ENCODE measurements at places on chromosomes 7 and 10.
A peak's percentile ranks its signal among the peaks of the same experiment; 100 is the strongest.

- no peak for DNase-seq
Measured at GRCh38 chr10:83108565-83109333, 1030.6 kb upstream of the GHITM start.

- DNase-seq: no peak
Measured at GRCh38 chr10:18162021-18162627, 21.9 kb downstream of the CACNB2 start.

DNA sequence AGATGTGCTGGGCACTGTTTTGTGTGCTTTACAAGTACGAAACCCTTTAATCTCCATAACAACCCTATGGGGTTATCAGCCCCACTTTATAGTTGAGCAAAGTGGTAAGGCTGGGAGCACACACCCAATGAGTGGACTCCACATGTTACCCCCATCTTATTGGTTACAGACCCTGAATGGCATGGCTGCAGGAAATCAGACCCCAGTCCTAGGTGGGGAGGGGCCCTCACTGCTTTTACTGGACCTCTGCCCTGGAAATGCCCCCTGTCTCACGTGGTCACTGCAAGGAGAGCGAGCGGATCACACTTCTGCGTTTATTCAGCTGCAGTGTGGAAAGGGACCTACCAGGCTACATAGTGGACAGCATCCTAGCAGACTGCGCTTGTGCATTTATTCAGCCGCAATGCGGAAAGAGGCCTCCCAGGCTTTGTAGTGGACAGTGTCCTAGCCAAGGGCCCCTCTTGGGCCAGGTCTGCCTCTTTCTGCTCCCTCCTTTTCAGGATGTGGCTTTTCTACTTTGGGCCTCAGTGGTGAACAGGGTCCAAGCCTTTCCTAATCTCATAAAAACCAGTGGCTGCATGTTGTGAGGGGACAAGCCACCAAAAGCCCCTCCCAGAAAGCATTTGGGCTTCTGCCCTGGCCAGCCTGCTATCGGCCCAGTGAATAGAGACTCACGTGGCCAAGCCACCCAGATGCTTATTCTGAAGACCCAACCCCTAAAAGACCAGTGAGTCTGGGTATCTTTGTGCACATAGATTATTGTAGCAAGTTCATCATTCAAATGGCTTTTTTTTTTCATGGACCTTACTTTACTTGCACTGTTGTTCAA is 405.7 kb upstream of the RNF32 start:
- DNase-seq: no peak

GRCh38 chr7:100367676-100368613 is 5.3 kb upstream of the PILRA start:
- no peak for DNase-seq

DNA sequence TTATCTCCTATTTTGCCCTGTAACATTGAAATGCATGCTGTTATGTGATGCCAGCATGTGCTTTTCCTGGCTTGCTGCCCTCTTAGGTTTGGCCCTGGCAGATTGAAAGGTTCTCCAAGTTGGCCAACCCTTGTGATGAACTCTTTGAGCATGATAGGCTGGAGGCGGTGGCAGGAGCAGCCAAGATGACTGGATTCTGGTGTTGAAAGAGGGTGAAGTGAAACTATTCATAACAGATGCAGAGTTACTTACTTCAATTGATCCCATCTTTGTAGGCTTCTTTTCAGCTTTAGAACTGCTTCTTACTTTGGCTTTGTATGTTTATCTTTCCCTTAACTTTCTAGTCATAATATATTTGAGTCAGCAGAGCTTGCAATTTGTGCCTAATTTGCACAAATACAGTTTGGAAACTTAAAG is 57.6 kb downstream of the BICC1 start:
- no peak for DNase-seq

- no peak for DNase-seq
Measured at GRCh38 chr10:88676283-88677060, 12.2 kb downstream of the LIPF start.

DNA sequence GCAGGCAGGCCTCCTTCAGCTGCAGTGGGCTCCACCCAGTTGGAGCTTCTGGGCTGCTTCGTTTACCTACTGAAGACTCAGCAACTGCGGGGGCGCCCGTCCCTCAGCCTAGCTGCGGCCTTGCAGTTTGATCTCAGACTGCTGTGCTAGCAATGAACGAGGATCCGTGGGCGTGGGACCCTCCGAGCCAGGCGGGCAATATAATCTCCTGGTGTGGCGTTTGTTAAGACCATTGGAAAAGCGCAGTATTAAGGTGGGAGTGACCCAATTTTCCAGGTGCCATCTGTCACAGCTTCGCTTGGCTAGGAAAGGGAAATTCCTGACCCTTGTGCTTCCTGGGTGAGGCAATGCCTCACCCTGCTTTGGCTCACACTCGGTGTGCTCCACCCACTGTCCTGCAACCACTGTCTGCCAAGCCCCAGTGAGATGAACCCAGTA is 159.2 kb upstream of the FOXP2 start:
- DNase-seq: no peak

- no peak for DNase-seq
Measured at GRCh38 chr7:132837529-132837928, 244.4 kb downstream of the CHCHD3 start.

GRCh38 chr7:33642312-33642711 is 263.0 kb upstream of the BMPER start:
- DNase-seq: no peak

- no peak for DNase-seq
Measured at GRCh38 chr7:79403451-79403850, 50.0 kb downstream of the MAGI2 start.

- no peak for DNase-seq
Measured at GRCh38 chr7:141586878-141587277, 35.7 kb downstream of the AGK start.

DNA sequence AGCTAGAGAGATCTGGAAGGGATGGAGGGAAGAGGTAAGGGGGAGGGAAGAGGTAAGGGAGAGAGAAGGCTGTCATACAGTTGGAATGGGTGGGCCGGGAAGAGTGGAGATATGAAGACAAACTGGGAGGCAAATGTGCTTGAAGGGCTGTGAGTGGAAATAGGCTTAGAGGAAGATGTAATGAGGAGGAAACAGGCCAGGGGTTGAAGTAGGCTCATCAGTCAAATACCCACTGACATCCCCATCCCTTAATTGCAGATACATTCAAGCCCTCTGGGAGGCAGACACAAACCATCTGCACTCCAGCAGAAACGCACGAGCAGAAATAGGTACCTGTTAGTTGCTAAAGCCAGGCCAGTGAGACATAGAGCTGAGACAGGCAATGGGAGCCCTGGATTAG is 2.1 kb downstream of the SYNPO2L start:
- no peak for DNase-seq

DNA sequence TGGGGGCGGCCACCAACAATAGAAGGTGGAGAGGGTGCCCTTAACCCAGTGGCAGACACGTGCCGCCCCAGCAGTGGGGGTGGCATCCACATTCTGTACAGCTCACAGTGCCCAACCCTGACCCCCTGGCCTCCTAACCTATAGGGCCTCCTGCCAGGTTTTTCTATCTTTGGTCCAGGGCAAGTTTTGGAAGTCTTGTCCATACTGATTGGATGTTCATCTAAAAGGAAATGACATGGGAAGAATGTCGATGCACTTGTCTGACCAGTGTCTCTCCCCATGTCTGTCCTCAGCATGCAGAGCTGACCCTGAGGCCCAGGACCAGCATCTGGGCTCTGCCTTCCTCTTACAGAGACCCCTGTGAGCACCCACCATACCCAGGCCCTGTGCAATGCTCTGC is 32.3 kb upstream of the ANTXRL start:
- no peak for DNase-seq

GRCh38 chr10:124648738-124649137 is 95.4 kb downstream of the FAM53B start:
- DNase-seq: no peak

- no peak for DNase-seq
Measured at GRCh38 chr7:101673951-101674350, 44.9 kb upstream of the MYL10 start.

DNA sequence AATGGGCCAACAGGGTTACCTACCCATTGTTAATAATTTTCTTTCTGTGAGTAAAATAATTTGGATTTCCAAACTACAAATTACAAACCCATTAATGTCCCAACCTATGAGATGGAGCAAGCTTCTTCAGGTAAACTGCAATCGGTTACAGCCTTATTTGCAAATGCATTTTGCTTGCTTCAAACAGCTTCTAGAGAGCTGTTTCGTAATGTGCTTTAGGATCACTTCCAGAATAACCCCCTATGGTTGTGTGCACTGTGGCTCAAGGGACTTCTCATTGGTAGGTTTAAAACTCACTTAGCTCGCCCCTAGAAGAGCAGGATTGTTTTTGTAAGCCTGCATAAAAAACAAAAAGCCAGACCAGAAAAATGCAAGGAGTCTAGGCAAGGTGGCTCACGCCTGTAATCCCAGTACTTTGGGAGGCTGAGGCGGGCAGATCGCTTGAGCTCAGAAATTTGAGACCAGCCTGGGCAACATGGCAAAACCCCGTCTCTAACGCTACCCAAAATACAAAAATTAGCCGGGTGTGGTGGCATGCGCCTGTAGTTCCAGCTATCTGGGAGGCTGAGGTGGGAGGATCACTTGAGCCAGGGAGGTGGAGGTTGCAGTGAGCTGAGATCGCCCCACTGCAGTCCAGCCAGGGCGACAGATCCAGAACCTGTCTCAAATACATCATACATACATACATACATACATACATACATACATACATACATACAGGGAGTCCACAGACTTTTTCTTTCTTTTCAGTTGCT is 3.3 kb upstream of the MAP3K8 start:
- DNase-seq: no peak

DNA sequence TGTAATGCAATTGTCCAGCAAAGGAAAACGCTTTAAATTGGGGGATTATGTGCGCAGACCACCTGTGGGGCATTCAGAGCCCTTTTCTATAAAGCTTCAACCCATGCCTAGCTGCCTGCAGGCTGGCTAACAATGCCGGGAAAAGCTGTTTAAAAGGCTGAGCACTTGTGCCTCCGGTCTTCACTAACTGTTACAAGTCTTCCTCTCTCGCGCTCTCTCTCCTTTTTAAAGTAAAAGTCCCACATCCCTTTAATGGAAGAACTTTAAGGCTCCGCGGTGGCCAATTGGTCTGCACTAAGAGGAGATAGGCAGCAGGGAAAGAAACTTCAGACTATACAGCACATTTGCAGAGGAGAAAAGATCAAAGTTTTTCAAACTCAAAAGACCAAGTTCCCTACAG is 4.6 kb downstream of the FZD8 start:
- DNase-seq: no peak

DNA sequence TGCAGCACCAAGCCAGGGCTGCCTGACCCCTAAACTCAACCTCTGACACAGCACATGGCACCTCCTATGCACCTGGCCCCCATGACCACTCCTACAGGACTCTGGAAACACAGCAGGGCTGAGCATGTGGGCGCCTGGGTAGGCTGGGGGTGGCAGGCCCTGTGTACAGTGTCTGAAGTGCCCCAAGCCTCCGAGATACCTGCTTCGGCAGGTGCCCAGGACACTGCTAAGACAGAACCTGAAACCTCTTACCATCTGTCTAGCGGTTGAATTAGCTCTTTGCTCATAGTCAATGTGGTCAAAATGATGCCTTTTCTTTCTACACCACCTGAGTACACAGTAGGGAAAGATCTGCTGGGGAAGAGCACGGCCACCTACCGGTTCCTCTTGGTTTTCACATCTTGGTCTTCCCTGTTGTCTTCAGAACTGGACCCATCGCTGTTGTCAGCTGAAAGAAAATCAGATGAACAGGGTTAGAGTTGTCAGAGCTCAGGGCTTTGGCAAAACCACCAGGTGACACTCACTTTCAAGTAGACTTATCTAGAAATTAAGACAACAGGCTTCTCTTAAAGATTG is 177.4 kb downstream of the TCERG1L start:
- DNase-seq: no peak

GRCh38 chr10:17907641-17908040 is 44.1 kb upstream of the SLC39A12 start:
- no peak for DNase-seq

DNA sequence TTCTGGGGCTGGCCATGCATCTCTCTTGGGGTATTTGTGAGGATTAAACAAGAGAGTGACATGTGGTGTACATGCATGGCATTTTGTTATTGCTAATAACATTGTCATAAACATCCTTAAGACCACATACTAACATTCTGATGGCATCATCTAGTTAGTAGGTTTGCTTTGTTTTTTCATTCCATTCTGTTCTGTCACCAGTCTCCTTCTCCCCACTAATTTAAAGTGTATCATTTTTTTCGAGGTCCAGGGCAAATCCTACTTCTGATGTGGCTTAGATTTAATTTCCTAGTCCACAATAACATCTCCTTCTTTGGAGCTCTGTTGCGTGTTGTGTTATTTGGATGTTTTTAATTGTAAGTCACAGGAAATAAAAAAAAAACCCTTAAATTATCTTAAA is 248.1 kb downstream of the LRMDA start:
- DNase-seq: no peak

DNA sequence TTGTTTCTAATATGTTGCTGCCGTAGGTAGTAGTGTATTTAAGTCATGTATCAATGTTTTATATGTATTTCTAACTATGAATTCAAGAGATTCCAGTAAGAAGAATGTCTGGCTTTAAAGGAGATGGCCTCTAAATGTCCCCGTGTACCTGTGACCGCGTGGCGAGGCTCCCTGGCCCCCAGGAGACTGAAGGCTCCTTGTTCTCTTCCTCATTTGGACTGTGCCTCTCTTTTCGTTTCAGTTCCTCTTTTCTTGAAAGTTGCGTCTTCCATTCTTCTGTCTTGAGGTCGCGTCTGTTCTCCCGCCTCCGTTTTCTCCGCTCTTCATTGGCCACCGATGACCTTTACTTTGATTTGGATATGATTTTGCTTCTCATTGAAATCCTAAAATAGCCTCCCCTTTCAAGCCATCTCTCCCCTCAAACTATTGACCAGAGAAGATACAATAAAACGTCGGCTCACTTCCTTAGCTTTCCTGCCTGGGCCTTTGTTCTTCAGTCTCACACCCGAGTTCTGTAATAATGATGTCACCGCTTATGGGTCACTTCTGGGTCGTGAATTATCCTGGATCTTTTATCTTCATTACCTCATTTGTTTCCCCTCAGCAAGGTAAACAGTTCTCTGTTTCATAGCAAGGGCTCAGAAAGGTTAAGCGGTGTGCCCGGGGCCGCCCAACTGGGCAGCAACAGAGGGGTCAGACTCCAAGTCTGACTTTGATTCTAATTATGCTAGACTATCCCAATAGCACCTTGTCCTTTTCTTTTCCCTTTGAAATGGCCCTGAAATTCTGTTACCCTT is 28.7 kb downstream of the WIPI2 start:
- no peak for DNase-seq

DNA sequence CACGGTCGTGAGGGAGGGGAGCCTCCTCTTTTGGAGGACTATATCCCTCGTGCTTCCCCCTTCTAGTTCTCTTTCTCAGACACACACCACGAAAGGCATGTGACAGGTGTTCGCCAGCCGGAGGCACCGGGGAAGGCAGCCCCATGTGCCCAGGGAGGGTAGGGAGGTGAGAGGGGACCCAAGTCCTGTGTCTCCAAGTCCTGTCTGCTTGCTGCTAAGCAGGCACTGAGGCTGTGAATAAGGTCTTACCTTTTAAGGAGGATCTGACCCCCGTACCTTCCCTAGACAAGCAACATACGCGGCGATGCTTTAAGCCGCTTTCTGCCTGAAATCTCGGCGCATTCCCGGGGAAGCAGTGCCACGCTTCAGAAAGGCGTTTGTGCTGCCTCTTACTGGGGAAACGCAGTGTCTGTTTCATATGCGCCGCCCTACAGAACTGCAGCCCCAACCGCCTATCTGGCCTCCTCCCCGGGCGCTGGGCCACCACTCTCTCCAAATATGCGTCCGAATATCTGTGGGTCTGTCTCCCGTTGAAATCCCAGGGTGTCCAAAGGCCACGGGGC is 770 bp downstream of the PLXNA4 start:
- peak; percentile 28 for DNase-seq

- DNase-seq: no peak
Measured at GRCh38 chr7:156932006-156932405, 17.5 kb upstream of the NOM1 start.

Data from NCI-H748 treated with DMSO at 0.1 percent for 48 hours (cell line).